NCI-H1417 (cell line): ENCODE measurements at places on chromosomes 16 and 17.
A peak's percentile ranks its signal among the peaks of the same experiment; 100 is the strongest.

DNA sequence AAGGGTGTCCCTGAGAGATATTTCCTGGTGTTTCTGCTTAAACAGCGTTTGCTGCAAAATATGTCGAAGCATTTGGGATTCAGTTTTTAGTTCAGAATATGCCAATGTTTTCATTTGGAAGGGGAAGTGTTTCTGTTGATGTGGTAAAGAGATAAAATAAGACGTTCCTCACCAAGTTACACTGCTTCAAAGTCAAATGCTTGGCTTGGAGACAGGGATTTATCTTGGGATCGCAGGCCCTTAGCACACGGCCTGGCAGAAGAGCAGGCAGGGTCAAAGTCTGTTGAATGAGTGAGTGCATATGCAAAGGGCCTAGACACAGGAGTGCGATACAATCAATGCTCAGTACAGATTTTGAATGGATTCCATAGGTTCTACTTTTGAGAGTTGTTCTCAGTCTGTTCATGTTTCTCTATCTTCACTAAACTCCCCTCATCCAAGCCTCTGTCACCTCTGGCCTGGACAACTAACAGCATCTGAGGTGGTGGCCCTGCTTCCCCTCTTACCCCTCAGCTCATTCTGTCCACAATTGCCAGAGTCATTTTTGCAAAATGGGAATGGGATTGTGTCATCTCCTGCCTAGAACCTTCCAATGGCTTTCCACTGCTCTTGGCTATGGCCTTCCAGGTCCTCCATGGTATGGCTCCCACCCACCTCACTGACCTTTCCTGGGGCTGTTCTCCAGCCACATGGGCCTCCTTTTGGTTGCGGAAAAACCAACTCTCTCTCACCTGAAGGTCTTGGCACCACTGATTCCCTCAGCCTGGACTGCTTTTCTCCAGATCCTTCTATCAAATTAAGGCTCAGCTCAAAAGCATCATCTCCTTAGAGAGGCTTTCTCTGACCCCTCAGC, 3.2 kb downstream of the DEXI start:
- no peak for DNase-seq

- DNase-seq: peak; percentile 99
Observed at GRCh38 chr16:85639529-85640253, 26.6 kb downstream of the GSE1 start.

GRCh38 chr16:3718019-3718391, 681 bp upstream of the TRAP1 start:
- DNase-seq: no peak

- no peak for DNase-seq
Observed at GRCh38 chr16:57763285-57764005, 27.9 kb downstream of the KATNB1 start.

DNA sequence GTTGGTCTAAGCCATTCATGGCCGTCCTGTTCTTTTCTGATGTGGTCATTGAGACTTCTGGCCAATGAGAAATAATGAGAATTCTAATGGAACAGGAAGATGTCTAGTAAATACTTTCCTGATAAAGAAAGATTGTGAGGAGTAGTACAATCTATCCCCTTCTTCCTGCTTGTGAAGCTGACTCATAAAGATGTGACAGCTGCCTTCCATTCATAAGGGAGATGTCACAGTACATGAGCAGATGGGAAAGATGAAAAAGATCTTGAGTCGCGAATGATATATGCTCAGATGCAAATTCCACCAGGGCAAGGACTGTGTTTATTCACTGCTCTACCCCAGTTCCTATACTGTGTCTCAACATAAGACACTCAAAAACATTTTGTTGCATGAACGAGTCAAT, 111.7 kb upstream of the FOXF1 start:
- no peak for DNase-seq

DNA sequence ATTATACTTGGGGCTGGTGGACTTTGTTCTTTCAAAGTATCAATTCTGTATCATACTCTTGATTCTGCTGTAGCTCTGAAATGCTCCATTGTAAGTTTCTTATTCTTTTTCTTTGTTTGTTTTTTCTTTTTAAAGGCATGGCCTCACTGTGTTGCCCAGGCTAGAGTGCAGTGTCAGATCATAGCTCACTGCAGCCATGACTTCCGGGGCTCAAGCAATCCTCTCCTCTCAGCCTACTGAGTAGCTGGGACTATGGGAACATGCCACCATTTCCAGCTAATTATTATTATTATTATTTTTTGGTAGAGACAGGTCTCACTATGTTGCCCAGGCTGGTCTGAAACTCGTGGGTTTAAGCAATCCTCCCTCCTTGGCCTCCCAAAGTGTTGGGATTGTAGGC, 38.9 kb upstream of the METTL9 start:
- DNase-seq: no peak

GRCh38 chr17:49965524-49965909, 3.5 kb upstream of the DLX4 start:
- no peak for DNase-seq

DNA sequence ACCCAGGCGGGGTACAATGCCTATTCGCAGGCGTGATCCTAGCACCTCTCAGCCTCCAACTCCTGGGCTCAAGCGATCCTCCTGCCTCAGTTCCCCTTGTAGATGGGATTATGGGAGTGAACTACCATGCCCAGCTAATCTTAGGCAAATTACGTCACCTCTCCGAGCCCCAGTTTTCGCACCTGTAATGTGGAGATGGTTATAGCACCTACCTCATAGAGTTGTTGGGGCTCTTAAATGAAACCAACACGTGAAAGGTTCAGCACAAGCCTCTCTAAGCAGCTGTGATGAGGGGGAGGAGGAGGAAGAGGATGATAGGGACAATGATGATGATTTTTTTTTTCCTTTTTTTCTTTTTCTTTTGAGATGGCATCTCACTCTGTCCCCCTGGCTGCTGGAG, 59.9 kb downstream of the ABR start:
- DNase-seq: no peak

GRCh38 chr16:81680444-81681275, 98.4 kb upstream of the PLCG2 start:
- no peak for DNase-seq

DNA sequence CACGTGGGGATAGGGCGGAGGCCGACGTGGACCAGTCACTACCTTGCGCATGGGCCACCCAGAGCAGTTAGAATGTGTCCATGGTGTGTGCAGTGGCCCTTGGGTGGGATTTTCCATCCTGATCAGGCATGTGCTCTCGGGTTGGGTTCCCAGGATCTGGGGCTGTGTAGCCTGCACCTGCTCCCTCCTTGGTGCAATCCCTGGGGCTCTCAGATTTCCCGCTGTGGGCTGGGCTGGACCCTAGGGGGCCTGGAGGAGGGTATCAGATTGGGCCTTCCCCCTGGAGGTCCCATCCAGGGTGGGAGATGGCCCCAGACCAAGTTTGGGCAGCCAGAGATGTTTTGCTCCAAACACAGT, 1.3 kb downstream of the SMTNL2 start:
- no peak for DNase-seq

- DNase-seq: no peak
Observed at GRCh38 chr17:68401288-68401687, 56.0 kb downstream of the WIPI1 start.

- DNase-seq: no peak
Observed at GRCh38 chr17:27819145-27819544, 18.8 kb upstream of the NOS2 start.

DNA sequence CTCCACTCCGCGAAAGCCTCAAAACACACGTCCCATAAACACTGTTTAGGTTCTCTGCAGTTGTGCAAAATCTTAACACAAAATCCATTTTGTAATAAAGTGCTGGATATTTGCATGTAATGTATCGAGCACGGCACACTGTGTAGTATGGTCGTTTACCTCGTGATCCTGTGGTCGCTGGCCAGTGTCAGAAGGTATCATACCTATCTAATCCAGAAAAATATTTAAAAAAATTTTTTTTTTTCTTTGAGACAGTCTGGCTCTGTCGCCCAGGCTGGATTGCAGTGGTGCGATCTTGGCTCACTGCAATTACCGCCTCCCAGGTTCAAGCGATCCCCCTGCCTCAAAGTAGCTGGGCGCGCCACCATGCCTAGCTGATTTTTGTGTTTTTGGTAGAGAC, 996 bp downstream of the RPL38 start:
- DNase-seq: no peak

DNA sequence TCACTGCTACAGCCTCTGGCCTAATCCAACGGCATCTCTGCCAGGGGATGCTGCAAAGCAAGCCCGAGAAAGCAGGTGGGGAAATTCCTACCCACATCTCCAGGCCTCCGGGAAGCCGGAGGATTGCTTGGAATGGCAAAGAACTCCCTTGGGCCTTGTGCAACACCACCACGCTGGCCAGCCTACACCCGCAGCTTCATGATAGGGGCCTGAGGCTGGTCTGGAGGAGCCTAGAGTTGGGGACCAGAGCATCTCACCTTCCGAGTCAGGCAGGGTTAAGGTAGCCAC, 20.3 kb downstream of the GGA3 start:
- DNase-seq: no peak

DNA sequence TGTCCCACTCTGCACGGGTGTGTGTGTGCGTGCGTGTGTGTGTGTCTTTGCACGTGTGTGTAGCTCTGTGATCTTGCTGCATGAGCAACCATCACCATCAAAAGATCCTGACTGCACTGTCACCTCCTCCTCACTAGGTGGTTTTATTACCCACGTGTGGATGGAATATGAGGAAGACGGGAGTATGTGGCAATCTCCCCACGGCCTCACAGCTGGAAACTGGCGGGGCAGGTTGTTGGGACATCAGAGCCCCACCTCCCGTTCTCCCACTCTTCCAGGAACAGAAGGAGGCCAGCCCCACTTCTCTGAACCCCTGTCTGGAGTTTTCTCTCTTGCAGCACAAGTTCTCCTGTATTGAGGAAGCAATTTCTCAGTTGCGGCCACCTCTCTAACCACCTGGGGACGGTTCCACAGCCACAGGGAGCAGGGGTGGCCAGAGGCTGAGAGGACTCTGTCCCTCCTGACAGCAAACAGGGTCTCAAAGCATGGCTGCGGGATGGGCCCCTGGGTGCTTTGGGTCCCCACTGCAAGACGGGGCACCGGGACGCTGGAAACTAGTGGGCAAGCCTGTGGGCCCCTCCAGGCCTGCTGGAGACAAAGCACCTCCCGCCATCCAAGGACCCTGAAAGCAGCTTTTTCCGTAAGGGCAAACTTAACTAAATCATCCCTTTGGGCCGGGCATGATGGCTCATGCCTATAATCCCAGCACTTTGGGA, 27.9 kb upstream of the ATP2C2 start:
- DNase-seq: no peak

DNA sequence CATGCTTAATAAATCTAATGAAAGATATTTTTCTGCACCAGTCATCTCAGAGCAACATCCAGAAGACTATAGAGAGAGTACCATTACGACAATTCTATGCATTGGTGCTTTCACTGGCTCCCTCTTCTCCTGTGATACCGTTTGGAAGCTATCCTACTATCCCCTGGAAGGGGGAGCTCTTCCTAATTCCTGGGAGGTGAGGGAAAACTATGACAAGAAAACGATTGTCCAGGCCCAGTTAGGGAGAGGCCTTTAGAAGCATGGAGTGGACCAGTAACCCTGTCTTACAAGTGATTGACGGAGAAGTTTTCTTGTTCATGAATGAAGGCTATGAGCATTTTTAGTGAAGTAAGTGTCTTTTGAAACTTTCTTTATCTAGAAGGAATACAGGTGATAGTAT, 150.2 kb downstream of the TANC2 start:
- DNase-seq: no peak

DNA sequence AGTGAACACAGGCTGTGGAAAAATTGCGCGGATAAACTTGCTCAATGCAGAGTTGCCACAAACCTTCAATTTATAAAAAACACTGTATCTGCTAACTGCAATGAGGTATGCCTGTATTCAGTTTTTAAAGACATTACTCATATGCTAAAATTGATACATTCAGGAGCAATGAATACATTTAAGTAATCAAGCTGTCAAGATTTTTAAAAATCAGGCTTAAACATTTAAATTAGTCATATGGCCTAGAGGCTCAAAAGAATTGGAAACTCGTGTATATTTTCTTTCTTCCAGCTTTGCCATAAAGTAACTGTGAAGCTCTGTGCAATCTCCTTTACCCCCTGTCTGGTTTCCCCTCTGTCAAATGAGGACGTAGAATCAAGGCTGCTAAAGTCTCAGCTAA, 4.1 kb downstream of the SYNRG start:
- DNase-seq: no peak

DNA sequence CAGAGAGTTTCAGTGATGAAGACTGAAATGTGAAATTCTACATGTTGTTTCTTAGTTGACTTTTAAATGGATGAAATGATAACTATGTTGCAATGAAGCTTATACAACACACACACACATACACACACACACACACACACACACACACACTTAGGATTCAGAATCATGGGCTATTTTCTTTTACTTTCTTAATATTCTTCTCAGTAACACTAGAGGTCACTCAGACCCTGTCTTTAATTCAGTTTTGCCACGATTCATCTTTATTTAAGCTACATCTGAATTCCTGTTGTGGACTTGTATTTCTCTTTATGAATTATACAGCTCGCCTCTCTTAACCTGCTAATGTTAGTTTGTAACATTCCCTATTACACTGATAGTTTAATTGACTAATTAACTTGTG, 109.6 kb upstream of the GOT2 start:
- peak; percentile 14 for DNase-seq

GRCh38 chr17:43788540-43788939, 8.3 kb downstream of the CFAP97D1 start:
- DNase-seq: no peak

GRCh38 chr16:49857423-49858181, 1.7 kb upstream of the ZNF423 start:
- DNase-seq: no peak

DNA sequence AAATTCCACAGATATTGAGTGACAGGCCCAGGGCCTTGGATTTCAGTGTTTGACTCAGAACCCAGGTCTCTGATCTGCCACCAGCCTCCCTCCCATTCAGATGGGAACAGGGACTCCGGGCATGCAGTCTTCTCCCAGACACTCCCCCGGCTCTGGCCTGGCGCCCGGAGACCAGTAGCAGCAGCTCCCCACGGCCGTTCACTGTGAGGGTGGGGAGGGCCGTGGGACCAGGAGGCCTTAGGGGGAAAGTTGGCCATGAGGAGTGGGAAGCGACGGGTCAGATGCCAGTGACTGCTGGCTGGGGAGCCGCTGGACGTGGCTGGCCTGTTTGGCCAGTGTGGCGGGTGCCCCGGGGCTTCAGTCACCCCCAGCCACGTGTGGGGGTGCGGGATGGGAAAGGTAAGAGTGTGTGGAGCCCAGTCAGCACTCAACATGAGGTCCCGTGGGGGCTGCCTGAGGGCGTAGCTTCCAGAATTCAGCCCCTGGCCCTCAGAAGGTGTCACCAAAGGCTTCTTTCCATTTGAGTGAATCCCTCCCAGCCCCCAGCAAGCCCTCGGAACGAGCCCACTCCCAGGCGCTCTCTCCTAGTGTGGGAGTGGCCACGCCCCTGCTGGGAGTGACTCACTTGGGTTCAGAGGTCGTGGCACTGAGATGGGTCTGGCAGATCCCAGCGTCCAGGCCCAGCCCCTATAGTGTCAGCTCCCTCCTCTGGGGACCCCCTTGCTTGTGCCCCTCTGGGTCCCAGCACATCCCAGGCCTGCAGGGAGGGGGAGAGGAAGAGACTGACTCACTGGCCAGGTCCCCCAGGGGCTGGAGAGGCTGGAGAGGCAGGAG, 309.4 kb downstream of the SEC14L1 start:
- DNase-seq: peak; percentile 24

GRCh38 chr16:67177743-67178699, 5.7 kb downstream of the MATCAP1 start:
- DNase-seq: peak; percentile 85
